HepG2 (cell line): ENCODE measurements at places on chromosomes 6 and 20.

DNA sequence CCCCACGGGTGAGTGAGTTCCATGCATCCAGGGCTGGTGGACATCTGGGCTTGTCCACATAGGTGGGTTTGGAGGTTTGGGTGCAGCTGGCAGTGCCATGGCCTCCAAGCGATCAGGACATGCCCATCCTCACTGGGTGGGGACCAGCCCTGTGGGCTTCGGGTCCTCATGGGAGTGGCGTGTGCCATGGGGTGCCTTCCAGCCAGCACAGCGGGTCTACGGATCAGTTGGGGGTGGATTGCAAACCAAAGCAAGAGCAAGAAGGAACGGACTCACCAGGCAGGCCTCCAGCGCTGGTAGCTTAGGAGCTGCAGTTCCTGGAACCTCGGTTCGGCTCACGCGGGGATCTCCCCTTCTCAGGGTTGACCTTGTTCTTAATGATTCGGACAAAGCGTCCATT is 364.3 kb downstream of the TAF4 start:
- peaks cover 32% of the 10 kb centered on the region for H3K27me3 ChIP-seq
- H3K4me1 ChIP-seq: no peaks in the 10 kb centered on the region
- H3K27ac ChIP-seq: no peak overlapping the region
- no peaks in the 10 kb centered on the region for H3K36me3 ChIP-seq
- no peak overlapping the region for H3K4me3 ChIP-seq
- DNase-seq: no peak

DNA sequence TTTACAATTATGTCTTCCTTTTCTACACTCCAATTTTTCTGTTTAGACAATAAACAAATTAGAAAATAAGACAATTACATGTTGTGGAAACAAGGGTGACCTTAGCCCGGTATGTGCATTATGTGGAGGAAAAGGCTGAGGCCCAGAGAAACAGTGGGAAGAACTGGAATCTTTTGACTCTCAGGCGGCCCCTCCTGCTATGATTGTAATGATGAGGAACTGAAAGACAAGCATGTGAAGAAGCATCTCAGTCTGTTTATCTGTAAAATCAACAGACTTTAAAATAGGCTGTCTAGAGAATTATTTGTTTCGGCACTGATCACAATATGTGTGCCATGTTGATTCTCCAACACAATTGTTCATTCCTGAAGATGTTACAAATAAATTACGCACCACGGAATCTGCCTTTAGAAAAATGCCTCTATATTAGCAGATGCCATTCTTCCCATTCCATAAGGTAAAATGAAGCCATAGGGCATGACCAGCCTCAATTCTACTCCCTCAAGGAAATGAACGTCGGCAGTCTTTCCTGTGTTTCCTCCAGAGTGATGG is 1201.6 kb upstream of the CITED2 start:
- no peaks in the 10 kb centered on the region for H3K4me1 ChIP-seq
- H3K27ac ChIP-seq: no peak overlapping the region

DNA sequence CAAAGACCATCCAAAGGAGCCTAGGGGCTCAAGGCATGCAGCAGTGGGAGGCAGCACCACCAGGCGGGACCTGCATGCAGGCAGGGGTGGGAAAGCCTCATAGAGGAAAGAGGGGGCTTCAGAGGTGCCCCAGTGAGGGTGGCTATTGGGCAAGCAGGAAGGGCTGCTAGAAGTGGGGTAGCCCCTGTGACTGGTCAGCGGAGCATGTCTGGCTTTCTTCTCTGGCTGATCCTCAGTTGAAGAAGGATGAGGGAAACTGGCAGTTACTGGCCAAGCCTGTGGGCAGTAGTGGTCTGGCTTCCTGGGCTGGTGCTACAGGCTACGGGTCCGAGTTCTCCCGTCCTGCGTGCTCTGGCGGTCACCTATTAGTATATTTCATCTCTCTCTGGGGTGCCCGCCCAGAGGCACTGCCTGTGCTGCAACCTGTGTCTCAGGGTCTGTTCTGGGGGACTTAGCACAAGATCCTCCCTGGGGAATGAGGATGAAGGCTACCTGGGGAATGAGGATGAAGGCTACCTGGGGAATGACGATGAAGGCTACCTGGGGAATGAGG is 35.9 kb upstream of the CST7 start:
- 0 out of 2 replicates have a peak, but pooled peaks cover 2% of the 10 kb centered on the region for H3K4me1 ChIP-seq
- no peak for DNase-seq
- no peak overlapping the region for H3K4me3 ChIP-seq
- peaks cover 11% of the 10 kb centered on the region for H3K27me3 ChIP-seq

DNA sequence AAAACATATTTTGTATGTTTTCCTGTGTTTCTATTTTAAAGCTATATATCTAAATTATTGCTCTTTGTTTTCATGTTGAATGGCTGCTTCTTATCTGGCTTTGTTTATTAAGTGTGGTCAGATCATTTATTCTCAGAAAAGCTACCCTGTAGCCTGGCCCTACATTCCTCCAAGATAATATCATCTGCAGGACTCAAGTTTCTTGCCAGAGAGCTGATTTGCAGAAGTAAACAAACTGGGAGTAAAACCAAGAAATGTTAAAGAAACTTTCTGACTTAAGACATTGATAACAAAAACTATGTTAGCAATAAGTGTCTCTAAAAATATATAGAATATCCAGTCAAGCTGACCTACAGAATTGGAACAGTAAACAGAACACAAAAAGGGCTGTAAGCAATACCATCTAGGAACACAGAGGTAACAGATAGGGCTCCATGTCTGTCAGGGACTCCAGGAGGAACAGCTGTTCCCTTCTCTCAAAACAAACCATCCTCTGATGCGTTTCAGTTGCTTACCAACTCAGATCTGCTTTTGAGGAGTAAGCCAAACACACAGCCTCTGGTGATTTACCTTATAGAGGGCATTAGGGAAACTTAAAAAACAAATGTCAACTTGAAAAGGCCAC is 17.5 kb upstream of the CEP85L start:
- no peak overlapping the region for H3K4me3 ChIP-seq
- H3K27ac ChIP-seq: no peak overlapping the region
- no peaks in the 10 kb centered on the region for H3K36me3 ChIP-seq
- no peaks in the 10 kb centered on the region for H3K27me3 ChIP-seq

DNA sequence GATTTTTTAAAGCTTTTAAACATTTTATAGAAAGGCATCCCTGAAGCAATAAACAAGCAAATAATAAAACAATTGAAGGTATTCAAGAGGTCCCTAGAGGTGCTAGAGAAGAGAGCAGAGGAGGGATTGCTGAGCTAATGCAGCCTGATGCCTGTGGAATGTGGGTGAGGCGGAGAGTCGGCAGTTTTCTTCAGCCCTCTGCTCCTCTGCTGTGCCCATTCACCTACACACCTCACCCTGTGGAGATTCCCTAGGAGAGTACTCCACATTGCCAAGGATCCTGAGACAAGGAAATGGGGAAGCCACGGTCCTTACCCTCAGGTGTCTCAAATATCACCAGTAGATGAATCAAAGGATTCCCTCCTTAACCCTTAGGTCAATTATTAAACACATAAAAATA is 199.8 kb upstream of the POU3F2 start:
- H3K27me3 ChIP-seq: no peaks in the 10 kb centered on the region
- H3K36me3 ChIP-seq: no peaks in the 10 kb centered on the region
- H3K27ac ChIP-seq: no peak overlapping the region
- H3K4me1 ChIP-seq: no peaks in the 10 kb centered on the region

GRCh38 chr6:56046576-56046975 is 171.2 kb upstream of the BMP5 start:
- DNase-seq: no peak
- no peaks in the 10 kb centered on the region for H3K4me1 ChIP-seq
- H3K4me3 ChIP-seq: no peak overlapping the region
- H3K36me3 ChIP-seq: no peaks in the 10 kb centered on the region

DNA sequence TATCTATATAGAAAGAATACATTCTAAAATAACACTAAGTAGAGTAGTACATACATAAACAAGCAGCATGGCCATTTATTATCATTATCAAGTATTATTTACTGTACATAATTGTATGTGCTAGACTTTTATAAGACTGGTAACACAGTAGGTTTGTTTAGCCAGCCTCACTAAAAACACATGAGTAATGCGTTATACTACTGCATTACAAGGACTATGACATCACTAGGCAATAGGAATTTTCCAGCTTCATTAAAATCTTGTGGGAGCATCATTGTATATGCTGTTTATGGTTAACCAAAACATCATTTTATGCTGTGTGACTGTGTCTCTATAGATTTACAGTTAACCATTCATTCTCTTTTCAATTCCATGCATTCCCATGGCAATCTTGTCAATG is 131.7 kb upstream of the HDGFL1 start:
- H3K27ac ChIP-seq: no peak overlapping the region
- no peaks in the 10 kb centered on the region for H3K36me3 ChIP-seq
- DNase-seq: no peak
- H3K4me3 ChIP-seq: no peak overlapping the region

DNA sequence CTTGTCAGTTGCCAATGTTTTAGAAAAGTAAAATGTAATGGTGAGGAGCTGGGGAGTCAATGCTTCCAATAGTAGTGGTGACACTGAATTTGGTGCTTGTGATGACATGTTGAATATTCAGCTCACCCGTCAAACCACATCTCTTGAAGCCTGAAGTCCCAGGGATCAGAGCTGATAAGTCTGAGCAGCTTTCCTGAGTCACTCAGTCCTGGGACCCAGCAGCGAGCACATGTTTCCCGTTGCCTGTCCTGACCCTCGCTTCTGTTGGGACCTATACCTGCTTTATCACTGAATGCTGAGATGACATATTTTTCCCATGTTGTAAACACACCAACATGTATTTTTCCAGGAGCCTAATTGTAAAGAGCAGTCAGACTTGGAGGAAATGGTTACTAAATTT is 693.6 kb downstream of the QKI start:
- no peak overlapping the region for H3K4me3 ChIP-seq
- no peak for DNase-seq
- H3K27me3 ChIP-seq: no peaks in the 10 kb centered on the region; the same call in 1 of the 2 replicates

DNA sequence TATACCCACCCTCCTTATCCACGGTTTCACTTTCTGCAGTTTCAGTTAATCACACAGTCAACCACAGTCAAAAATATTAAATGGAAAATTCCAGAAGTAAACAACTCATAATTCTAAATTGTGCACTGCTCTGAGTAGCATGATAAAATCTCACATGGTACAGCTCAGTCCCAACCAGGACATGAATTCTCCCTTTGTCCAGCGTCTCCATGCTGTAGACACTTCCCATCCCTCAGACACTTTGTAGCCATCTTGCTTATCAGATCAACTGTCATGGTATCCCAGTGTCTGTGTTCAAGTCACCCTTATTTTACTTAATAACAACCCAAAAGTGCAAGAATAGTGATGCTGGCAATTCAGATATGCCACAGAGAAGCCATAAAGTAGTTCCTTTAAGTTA is 94.7 kb downstream of the PDE10A start:
- no peak overlapping the region for H3K4me3 ChIP-seq
- no peaks in the 10 kb centered on the region for H3K36me3 ChIP-seq
- no peak for DNase-seq
- H3K27ac ChIP-seq: no peak overlapping the region
- no peaks in the 10 kb centered on the region for H3K27me3 ChIP-seq

- DNase-seq: no peak
- no peaks in the 10 kb centered on the region for H3K27me3 ChIP-seq
- peaks cover 26% of the 10 kb centered on the region for H3K4me1 ChIP-seq
- no peak overlapping the region for H3K27ac ChIP-seq
- no peak overlapping the region for H3K4me3 ChIP-seq
- H3K36me3 ChIP-seq: no peaks in the 10 kb centered on the region
Observed at GRCh38 chr20:53611449-53611894, 17.8 kb upstream of the ZNF217 start.

GRCh38 chr6:53301801-53302537 is 46.8 kb downstream of the ELOVL5 start:
- H3K27ac ChIP-seq: peak overlapping the region; percentile 16
- H3K4me3 ChIP-seq: no peak overlapping the region
- no peaks in the 10 kb centered on the region for H3K27me3 ChIP-seq
- H3K36me3 ChIP-seq: no peaks in the 10 kb centered on the region
- peaks cover 67% of the 10 kb centered on the region for H3K4me1 ChIP-seq
- DNase-seq: peak; percentile 87

DNA sequence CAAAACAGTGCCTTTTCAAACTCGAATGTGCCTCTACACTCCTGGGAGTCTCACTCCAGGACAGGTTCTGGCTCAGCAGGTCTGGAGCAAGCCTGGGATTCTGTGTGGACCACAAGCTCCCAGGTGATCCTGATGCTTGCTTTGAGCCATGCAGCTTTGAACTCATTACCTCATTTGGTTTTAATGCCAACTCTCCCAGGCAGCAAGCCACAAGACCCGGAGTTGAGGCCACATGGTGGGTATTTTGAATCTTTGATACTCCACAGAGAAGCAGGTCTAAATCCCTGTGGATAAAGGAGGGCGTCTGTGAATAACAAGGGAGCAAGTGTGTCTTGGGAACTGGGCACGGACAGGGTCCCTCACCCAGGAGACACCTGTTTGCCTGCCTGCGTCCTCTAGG is 205.4 kb upstream of the CST7 start:
- DNase-seq: no peak
- no peaks in the 10 kb centered on the region; the same call in 1 of the 2 replicates for H3K27me3 ChIP-seq
- no peaks in the 10 kb centered on the region for H3K4me1 ChIP-seq
- H3K36me3 ChIP-seq: no peaks in the 10 kb centered on the region

GRCh38 chr6:30062471-30063178 is 1.6 kb downstream of the POLR1H start:
- peaks cover 36% of the 10 kb centered on the region for H3K4me1 ChIP-seq
- no peak for DNase-seq
- H3K4me3 ChIP-seq: peak overlapping the region; percentile 99
- no peak overlapping the region for H3K27ac ChIP-seq
- no peaks in the 10 kb centered on the region; the same call in 2 of the 3 replicates for H3K36me3 ChIP-seq
- H3K27me3 ChIP-seq: peaks cover 4% of the 10 kb centered on the region; the same call in 1 of the 3 replicates

- H3K36me3 ChIP-seq: no peaks in the 10 kb centered on the region
- peaks cover 97% of the 10 kb centered on the region for H3K4me1 ChIP-seq
- no peaks in the 10 kb centered on the region for H3K27me3 ChIP-seq
- no peak for DNase-seq
Observed at GRCh38 chr20:54116550-54117235, 46.3 kb upstream of the BCAS1 start.

DNA sequence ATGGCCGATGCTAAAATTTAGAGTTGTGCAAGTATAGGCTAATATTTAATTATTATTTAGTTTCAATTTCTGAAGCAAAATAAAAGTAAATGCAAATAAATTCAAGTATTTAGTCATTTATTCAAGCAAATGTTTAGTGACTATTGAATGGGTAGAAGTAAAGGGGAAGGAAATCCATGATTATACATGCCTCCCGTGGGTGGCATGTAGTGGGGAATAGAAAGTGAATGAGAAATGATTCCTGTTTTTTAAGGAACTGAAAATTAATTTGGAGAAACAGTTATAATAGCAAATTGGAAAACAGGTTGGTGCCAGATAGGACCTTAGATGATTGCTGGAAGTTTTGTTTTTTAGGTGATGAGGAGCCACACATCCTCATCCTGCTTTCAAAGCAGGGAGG is 35.4 kb downstream of the FAM229B start:
- no peak overlapping the region for H3K4me3 ChIP-seq
- H3K4me1 ChIP-seq: no peaks in the 10 kb centered on the region
- no peaks in the 10 kb centered on the region for H3K36me3 ChIP-seq
- H3K27me3 ChIP-seq: no peaks in the 10 kb centered on the region
- DNase-seq: no peak
- no peak overlapping the region for H3K27ac ChIP-seq
